ENCODE measurements at places on chromosomes 11 and 22.

DNA sequence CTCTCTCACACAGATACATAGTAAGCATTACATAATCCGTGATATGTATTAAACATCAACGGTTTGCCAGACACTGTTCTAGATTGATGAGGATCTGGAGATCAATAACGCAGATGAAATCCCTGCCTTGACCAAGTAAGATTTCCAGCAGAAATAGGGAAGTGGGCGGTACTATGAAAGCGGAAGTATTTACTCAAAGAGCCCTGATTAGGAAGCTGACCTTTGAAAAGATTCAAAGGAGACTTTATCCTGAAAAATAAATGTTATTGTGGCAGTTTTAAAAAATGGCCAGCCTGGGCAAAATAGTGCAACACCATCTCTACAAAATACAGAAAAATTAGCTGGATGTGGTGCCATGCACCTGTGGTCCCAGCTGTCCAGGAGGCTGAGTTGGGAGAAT lies 26.8 kb downstream of the GAB2 start:
- no peak for DNase-seq

GRCh38 chr11:72604256-72604655 lies 70.0 kb downstream of the PDE2A start:
- DNase-seq, result no peak

- no peak for DNase-seq
These were observed 102.7 kb downstream of the PHF21B start for GRCh38 chr22:44906999-44907644.

DNA sequence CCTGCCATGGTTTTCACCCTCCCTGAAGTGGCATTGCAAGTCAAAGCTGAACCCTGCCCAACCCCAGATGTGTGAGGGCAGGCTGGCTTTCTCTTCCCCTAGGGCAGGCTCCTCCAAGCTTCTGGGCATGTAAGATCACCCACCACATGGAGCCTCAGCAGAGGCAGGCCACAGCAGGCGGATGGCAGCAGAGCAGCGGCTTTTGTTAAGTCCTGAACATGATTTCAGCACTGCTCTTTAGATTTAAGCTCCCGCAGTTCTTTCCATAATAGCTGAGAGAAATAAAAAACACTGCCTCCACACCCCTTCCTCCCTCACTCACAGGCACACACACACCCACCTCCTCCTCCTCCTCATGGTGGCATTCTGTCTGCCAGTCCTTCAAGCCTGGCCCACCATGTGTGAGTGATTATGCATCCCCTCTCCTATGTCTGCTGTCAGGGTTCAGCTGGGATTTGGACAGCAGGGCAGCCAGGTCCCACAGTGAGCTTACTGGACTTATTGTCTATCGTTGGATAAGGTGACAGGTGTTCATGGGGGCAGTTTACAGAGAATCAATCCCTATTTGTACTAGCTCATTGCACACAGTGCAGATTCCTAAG lies 5.0 kb upstream of the NTM start:
- DNase-seq, result no peak

GRCh38 chr11:134901542-134901941 lies 489.5 kb upstream of the B3GAT1 start:
- no peak for DNase-seq

- DNase-seq, result no peak
These were observed 96.5 kb downstream of the RRM1 start for GRCh38 chr11:4191031-4191571.

GRCh38 chr11:89503422-89503821 lies 12.2 kb upstream of the NOX4 start:
- DNase-seq, result no peak

- no peak for DNase-seq
These were observed 1520.7 kb downstream of the BRD1 start for GRCh38 chr22:48306785-48307510.

DNA sequence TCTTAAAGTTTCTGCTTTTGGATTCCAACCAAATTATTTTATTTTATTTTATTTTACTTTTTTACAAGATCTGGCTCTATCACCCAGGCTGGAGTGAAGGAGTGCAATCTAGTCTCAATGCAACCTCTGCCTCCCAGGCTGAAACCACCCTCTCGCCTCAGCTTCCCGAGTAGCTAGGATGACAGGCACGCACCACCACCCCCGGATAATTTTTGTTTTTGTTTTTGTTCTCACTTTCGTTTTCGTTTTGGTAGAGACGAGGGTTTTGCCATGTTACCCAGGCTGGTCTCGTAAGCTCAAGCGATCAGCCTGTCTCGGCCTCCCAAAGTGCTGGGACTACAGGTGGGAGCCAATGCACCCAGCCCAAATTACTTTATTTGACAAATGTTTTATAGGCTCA lies 219.8 kb downstream of the ETS1 start:
- DNase-seq, result peak; percentile 35

- no peak for DNase-seq
These were observed 12.7 kb downstream of the MRPL48 start for GRCh38 chr11:73800276-73800806.

DNA sequence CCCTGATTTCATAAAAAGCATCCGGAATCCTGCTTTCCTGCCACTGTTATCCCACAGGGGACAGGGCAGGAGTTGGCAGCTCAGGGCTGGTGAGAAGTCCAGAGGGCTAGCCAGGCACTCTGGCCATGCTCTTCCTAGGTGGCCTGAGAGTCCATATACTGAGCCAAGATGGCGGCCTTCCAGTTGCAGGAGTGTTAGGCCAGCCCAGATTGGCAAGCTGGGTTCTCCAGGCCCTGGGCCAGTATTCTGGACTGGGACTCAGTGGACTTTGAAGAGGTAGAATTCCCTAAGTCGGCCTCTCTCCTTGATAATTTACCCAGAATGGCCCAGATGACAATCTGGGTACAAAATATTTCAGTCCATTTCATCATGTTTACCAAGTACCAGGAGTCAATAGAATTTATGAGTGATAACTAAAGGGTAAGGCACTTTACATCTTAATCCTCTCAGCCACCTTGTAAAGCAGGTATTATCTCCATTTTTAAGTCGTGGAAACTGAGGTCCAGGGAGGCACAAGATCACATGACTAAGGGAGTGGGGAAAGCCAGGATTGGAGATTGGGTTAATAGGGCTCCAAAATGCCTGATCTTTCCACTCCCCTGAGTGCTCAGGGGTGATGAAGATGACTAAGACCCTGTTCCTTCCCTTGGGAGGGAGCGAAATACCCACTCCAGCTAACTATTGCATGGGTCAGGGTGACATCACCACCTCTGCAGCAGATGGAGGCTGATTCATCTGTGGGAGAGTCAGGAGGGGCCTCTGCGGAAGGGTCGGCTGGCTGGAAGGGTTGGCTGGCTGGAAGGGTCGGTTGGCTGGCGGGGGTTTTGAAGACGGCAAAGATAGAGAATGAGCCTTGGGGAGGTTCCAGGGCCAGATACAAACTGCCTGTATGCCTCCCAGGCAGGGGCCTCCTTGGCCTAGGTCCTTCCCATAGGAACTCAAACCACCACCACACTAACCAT lies 1.2 kb upstream of the MICALL1 start:
- peak; percentile 8 for DNase-seq

DNA sequence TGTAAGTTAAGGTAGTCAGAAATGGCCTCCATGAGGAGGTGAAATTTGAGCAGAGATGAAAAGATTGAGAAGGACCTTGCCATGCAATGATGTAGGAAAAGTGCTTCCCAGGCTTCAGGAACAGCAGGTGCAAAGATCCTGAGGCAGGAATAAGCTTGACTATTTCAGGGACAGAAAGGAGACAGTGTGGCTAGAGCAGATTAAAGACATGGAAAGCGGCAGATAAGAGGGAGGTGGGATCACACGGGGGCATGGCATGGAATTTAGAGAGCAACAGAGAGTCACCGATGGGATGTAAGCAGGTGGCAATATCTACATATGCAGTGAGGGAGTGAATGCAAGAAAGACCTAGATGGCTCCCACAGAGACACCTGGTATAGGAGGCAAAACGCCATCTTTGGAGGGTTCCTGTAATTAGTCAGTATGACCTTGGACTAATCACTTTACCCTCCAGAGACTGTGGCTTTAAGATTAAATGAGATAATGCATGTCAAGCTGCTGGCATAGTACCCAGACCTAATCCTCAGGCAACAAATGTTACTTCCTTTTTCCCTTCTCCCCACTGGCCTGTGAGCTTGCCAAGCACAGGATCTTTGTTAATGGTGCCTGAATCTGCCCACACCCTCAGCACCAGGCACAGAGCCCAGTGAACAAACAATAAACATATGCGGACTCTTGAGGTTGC lies 24.6 kb upstream of the ACER3 start:
- DNase-seq, result no peak

DNA sequence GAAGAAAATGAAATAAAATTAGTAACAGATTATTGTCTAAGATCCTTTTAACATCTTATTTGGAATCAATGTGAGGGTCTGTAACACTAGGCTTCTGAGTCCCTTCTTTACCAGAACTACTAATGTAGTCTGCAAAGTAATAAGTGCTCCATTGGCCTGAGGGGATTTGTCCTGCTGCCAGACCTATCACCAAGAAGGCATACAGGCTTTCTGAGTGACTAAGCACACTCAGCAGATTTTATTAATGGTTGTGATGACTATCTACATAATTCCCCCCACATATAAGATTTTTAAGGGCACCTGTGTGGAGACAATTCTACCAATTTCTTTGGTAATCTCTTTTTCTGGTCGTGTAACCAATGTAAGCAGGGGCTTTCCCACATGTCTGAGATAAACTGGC lies 365.0 kb upstream of the FAT3 start:
- DNase-seq, result no peak

GRCh38 chr11:126599217-126599897 lies 243.9 kb downstream of the ST3GAL4 start:
- no peak for DNase-seq

GRCh38 chr11:107014871-107015270 lies 3.4 kb downstream of the GUCY1A2 start:
- no peak for DNase-seq

DNA sequence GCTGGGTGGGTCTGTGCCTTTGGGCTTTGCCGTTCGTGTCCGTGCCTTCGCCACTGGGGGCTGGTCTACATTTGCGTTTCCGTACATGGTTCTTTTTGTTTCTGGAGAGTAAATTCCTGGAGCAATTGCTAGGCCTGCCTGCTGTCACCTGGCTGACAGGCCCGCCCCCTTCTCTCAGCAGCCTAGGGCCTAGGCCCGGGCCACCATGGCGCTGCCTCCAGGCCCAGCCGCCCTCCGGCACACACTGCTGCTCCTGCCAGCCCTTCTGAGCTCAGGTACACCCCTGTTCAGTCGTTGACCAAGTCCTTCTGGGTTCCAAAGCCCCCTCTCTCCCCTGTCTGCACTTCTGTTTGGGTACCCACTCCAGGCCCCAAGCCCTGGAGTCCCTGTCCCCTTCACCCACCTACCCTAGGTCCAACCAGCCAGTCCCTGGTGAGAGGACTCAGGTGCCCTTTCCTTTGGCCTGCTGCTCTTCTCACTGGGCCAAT lies 649 bp downstream of the TMEM25 start:
- DNase-seq, result no peak

- no peak for DNase-seq
These were observed 1.0 kb downstream of the VWCE start for GRCh38 chr11:61293867-61294716.

GRCh38 chr22:49016909-49017481 lies 810.7 kb downstream of the BRD1 start:
- no peak for DNase-seq

GRCh38 chr11:57513911-57514537 lies 1.5 kb downstream of the SLC43A1 start:
- peak; percentile 4 for DNase-seq

GRCh38 chr11:12134236-12134585 lies 23.8 kb downstream of the MICAL2 start:
- peak; percentile 37 for DNase-seq

- DNase-seq, result no peak
These were observed 29.5 kb upstream of the BID start for GRCh38 chr22:17803609-17804270.

- no peak for DNase-seq
These were observed 42.9 kb downstream of the PC start for GRCh38 chr11:66915046-66915832.

DNA sequence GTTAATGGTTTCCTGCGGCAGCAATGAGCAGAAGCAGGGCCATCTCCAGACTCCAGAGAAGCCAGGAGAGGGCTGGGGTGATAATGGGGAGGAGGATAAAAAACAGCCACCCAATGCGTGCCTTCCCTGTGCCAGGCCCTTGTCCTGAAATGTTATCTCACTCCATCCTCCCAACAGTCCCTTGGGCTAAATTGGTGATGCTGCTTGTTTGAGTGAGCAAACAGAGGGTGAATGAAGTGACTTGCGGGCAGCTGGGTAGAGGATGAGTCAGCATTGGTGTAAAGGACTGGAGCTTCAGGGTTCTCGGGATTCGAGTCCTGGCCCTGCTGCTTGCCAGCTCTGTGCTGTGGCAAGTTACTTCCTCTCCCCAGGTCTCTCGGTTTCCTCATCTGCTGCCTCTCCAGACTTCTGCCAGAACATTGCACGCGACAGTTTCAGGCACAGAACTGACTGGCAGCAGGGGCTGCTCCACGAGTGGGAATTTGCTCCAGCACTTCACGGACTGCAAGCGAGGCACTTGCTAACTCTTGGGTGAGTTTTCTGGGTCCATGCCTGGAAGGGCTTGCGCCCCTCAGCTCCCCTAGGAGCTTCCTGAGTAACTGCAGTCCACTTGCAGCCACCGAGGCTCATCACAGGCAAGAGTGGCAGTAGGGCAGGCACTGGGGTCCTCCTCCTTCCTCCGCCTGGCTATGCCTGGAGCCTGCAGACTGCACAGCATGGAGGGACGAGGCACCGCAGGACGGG lies at the start of gene P2RY6:
Gene P2RY6 (plus strand): TSS at position 403 of the 744 bp plus-strand sequence. CDS start 24,181 bp downstream, outside the sequence.
- peak; percentile 14 for DNase-seq

DNA sequence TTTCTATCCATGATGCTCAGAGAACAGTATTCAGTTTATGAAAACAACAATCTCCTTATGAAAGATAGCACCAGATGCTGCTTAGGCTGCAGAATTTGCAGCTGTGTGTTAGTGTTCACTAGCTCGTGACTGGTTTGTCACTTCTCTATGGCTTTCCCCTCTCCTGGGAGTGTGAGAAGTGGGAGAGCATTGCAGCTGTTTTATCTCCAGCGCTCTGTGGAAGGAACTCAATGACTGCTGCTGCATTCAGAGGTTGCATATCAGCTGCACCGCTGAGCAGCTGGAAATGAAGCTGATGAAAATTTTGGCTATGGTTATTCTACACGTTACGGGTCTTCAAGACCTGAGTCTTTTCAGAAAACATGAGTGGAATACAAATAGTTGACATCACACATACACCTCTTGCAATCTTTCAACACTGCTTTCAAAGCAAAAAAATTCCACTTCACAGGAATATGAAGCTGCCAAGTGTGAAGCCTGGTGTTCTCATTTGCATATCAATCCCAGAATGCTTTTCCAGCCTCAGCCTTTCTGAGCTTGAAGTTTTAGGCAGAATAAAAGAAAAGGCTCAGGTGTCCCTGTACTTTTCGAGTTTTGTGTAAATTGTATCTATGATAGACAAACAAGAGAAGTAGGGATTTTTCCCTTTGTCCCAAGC lies 149.3 kb upstream of the DDI1 start:
- no peak for DNase-seq
